ENCODE measurements at places on chromosomes 2 and 18. TPM values are rescaled to one million over a fixed set of nuclear protein-coding genes. Genes with fewer than 3 reads are reported as not detected.

DNA sequence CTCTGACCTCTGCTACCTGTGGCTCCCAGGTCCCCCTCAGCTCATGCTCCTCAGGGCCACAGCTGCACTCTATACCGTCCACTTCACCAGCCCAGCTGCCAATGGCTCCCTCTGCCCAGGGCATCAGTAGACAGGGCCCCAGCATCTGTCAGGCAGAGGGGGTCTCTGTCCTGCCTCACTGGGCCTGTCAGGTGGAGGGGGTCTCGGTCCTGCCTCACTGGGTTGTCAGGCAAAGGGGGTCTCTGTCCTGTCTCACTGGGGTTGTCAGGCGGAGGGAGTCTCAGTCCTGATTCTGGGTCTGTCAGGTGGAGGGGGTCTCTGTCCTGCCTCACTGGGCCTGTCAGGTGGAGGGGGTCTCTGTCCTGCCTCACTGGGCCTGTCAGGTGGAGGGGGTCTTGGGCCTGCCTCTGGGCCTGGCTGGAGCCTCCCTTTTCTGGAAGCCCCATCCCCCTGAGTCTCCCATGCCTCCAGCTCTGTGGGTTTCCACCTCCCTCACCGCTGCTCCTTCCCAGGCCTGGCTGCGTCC lies 19.9 kb downstream of the SNORC start:
- no peak for DNase-seq

GRCh38 chr18:56869189-56869777 lies 218.1 kb downstream of the WDR7 start:
- peak; percentile 15 for DNase-seq

DNA sequence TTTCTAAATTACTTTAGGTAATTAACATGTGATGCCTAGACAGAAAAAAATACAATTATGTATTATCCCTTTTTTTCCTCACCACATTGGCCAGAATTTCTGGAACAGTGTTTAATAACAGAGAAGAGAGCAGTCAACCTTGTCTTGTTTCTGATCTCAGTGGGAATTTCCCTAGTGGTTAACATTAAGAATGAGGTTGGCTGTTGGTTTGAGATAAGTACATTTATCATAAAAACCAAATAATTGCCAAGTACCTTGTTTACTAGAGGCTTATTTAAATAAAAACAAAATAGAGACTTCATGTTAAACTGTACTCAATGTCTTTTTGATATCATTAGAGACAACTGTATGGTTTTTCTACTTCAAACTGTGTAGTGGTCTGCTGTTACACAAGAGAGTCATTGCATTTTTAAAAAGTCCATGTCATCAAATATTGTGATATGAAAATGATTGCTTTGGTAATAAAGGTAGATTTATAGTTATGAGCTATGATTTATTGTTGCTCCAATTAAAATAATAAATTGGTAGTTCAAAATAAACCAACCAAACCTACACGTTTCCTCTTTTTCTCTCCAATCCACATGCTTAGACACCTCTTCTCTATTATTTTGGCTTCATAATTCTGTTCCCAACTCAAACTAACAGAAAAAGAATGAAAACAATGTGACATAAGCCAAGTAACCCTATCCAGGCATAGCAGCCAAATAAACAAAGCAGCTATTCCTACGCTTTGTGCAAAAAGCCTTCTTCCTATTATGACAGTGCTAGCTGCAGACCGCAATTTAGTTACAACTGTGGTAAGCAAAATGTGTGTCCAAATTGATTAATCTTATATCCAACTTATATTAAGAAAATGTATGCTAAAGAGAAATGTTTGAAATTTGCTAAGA lies 20.9 kb upstream of the TANK start:
- DNase-seq = no peak

- peak; percentile 78 for DNase-seq
Measured at GRCh38 chr2:189363559-189363958, 77.7 kb upstream of the WDR75 start.

- no peak for DNase-seq
Measured at GRCh38 chr2:229160984-229161383, 110.1 kb downstream of the PID1 start.

CCDC88A gene
- total RNA-seq = 26.4 TPM

FBXO36 gene
- total RNA-seq = 0.42 TPM

NRBP1 gene
- total RNA-seq = 55.7 TPM
